NCI-H2107 (cell line): ENCODE measurements at places on chromosomes 6 and 20.

DNA sequence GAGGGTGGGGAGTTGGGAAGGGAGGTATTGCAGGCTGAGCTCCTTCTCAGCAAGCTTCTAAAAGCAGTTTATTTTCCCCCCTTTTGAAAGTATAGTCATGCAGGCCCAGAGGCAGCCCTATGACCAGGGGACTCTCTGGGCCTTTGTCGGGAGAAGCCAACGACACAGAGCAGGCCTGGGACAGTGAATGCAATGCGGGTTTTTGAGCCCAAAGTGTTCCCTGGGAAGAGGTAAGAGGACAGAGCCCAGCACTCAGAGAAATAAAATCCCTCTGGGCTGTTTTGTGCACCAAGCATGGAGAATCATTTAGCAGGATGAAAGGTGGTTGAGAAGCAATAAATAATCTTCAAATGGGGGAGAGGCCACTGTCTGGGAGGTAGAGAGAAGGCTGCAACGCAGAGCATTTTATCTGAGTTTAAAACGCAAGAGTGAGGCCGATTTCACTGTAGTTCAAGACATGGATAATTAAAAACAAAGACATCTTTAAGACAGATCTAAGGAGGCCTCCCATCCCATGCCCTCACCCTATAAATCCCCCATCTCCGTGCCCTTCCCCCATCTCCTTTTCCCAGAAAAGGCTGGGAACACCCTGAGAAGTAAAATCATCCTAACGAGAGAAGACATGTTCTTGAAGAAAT is 237.5 kb downstream of the CDC5L start:
- no peak for DNase-seq

GRCh38 chr20:5353624-5354496 is 37.1 kb upstream of the PROKR2 start:
- DNase-seq = no peak

- DNase-seq = no peak
Measured at GRCh38 chr6:158323561-158323958, 11.3 kb downstream of the TULP4 start.

- no peak for DNase-seq
Measured at GRCh38 chr20:21033817-21034216, 72.3 kb downstream of the LINC00237 start.

DNA sequence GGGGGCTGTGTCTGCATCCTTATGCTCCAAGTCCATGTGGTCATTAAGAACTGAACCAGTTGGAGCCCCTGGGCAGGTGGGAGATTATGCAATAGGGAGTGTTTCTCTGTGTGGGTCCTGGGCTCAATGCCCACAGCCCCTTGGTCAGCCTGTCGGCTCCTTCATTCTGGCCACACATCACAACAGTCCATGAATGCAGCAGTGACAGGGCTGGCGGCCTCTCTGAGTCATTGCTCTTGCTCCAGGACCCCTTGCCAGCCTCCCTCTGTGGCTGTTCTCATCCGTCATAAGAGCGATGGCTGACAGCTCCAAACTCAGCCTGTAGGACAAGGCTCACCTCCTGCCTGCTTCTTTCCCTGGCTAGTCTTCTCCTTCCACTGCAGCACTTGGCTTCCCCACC is 609.5 kb upstream of the CDH4 start:
- no peak for DNase-seq

- no peak for DNase-seq
Measured at GRCh38 chr6:1536526-1537429, 72.9 kb upstream of the FOXC1 start.

DNA sequence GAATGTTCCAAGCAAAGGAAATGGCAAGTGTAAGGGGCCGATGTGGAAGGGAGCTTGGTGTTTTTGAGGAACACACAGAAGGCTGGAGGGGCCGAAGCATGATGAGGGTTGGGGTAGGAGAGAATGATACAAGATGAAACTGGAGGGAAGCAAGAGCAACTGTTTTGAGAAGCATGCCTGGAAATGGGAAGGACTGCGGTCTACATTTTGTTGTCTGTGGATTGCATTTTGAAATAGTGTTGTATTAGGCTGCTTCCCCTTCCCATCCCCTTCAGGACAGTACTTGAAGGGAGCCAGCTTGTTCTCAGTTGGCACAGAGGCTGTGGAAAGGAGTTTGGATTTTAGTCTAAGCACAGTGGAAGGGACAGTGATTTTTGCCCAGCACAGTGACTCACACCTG is 2.2 kb downstream of the TM9SF4 start:
- DNase-seq = no peak

- DNase-seq = no peak
Measured at GRCh38 chr20:10261702-10262101, 43.1 kb downstream of the SNAP25 start.

GRCh38 chr20:63706852-63707557 is 771 bp downstream of the ARFRP1 start:
- peak; percentile 56 for DNase-seq

- DNase-seq = no peak
Measured at GRCh38 chr20:35597186-35597585, 18.4 kb upstream of the SPAG4 start.

- DNase-seq = no peak
Measured at GRCh38 chr6:155519176-155519738, 63.6 kb upstream of the NOX3 start.

GRCh38 chr20:9243986-9244385 is 175.1 kb downstream of the PLCB4 start:
- no peak for DNase-seq

- no peak for DNase-seq
Measured at GRCh38 chr6:150167479-150167873, 24.6 kb downstream of the PPP1R14C start.

DNA sequence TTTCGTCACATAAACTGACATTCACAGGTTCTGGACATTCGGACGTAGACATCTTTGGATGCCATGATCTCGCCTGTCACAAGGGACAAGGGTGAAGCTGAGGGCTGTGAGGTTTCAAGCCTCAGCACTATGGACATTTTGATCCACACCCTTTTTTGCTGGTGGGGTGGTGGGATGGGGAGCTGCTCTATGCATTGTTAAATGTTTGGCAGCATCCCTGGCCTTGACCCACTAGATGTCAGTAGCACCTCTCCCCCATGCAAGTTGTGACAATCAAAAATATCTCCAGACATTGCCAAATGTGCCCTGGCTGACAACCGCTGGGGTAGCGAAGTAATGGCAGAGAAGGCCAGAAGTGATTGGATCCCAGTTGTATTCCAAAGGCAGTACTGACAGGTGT is 229.4 kb downstream of the TSHZ2 start:
- DNase-seq = no peak

- peak; percentile 8 for DNase-seq
Measured at GRCh38 chr6:135667691-135668455, 170.3 kb upstream of the AHI1 start.

GRCh38 chr6:162118706-162119105 is 608.9 kb downstream of the PRKN start:
- DNase-seq = no peak

DNA sequence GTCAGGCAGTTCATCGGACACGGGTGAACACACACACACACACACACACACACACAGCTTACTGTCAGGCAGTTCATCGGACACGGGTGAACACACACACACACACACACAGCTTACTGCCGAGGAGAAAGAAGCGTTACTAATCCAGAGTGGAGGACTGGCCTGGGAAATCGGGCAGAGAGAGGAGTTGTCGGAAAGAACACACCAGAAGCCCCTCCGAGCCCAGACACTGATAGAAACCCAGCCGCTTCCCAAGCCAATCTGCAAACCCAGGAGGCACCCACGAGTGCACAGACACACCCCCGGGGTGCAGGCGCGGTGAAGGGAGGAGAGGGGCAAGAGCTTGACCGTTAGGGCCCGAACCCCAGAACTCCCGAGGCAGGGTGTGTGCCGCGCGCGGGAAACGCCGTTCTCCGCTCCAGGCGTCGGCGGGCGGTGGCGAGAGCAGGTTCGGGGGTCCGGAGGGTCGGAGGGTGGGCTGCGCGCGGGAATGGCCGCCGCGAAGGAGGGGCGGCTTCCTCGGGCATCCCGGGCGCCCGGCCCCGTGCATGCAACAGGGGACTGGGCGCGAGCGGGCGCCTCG is 636 bp downstream of the ELOVL2 start:
- no peak for DNase-seq

DNA sequence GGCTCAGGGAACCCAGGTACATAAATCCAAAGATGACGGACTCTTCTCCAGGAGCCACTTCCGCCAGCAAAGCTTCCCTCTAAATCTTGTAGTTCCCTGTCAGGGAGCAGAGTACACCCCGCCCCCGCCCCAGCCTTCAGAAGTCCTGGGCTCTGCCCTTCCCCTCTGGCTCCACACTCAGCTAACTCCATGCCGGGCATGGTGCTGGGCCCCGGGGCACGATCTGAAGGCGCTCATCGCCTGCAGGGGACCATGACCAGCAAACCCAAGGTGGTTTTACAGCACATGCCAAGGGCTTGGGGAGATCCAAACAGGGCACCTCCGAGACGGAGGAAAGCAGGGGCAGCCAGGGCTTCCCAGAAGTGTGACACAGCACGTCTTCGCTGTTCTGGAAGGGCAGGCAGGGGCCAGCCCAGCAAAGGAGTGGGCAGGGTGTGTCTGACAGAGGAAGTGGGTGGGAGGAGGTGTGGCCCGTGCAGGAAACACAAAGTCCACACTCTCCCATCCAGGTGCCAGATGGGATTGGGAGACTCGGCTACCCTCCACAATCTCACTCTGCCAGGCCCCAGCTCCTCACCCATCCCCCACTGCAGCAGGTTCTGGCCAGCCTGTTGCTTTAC is 41.6 kb upstream of the SLC22A2 start:
- DNase-seq = no peak

- no peak for DNase-seq
Measured at GRCh38 chr20:47464380-47465101, 37.1 kb upstream of the NCOA3 start.

DNA sequence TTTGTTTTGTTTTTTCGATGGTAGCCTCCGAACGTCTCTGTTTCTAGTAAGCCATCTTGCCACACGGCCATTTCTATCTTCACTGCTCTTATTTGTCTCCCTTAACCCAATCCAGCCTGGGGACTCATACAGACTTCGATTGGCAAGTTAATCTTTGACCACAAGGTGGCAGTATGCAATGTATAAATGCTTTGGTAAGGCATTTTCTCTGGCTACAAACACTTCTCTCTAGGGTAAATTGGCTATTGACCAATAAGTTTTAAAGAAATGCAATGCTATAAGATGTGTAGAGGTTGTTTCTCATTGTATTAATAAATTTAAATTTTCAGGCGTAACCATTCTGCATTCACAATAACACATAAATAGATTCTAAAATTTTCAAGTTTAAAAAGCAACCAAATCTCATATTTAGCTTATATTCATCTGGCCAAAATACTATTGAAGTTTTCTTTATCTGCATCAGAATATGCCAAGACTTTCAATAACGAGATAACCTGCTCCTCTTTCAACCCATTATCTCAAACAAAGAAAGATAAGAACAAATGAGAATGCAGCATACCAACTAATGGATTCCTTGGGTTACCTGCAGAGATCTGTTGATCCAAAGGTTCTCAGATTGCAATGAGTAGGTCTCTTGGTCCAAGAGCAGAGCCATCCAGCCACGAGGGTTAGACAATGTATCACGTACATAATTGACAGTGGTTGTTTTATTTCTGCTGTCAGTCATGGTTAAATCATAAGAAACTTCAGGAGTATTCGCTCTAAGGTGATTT is 231.9 kb downstream of the PKHD1 start:
- peak; percentile 3 for DNase-seq

DNA sequence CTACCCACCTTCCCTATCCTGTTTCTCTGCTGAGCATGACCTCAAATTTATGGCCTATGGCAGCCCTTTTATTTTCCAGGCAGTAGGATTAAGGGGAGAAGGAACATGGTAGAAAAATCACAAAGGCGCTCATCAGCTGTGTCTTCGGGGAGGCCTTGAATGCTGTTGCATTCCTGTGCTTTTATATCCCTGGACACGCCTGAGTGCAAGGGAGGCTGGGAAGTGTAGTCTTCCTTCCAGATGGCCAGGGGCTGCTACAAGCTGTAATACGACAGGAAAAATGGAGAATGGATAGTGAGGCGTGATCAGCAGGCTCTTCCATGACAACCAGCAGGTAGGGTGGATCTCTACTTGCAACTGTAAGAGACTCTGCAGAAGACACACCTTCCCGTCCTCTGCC is 210.9 kb upstream of the GGTLC1 start:
- no peak for DNase-seq

DNA sequence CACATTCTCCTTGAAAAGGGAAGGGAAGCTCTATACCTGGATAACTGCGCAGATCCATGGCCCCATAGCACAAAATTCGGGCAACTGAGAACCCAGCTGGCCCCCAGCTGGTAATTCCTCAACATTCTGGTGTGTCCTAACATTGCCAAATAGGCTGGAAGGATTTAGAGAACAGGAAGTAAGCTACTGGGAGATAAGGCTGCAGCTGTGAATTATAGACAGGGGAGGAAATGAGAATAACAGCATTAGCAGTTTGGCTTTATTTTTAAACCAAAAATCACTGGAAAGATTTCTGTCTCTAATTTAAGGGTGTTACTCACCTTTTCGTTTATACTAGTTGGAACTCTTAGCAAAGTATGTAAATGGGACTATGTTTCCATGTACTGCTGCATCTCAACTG is 97.2 kb downstream of the TULP4 start:
- no peak for DNase-seq

- DNase-seq = no peak
Measured at GRCh38 chr6:56664029-56664428, 21.3 kb upstream of the DST start.

GRCh38 chr20:20318365-20319161 is 49.3 kb upstream of the INSM1 start:
- no peak for DNase-seq

DNA sequence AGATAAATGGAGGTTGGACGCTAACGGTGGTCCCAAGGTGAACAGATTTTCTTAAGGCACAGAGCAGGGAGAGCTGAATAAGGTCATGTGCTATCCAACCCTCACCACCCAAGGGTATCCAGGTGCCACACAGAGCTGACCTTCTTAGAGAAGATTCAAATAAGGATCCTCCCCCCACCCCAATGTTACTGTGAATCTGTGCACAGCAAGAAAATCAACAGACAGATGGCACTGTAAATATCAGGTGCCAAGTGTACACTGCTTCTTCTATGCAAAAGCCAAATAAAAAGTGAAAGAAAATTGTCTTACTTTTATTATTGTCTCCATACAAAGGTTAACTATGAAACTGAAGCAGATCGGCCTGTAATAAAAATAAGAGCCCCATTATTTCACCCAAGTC is 96.9 kb downstream of the PAK5 start:
- no peak for DNase-seq

DNA sequence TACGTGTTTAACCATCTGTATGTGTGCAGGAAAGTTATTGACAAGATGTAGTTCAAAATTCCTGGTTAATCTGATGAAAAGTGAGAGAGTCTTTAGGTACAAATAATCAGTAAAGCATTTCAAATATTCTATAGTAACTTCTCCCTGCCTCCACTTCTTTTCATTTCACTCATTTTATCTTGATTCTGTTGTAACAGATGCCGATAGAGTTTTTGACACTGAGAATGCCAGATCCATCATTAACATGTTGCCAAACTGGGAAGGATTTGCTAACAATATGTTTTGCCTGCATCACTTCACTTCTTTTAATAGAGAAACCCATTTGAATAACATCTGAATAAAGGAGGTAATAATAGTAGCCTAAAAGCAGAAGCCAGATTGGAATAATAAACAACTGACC is 20.4 kb upstream of the DEFB112 start:
- DNase-seq = no peak
